ENCODE measurements at places on chromosomes 4 and X. TPM values are rescaled to one million over a fixed set of nuclear protein-coding genes. Genes with fewer than 3 reads are reported as not detected.

DNA sequence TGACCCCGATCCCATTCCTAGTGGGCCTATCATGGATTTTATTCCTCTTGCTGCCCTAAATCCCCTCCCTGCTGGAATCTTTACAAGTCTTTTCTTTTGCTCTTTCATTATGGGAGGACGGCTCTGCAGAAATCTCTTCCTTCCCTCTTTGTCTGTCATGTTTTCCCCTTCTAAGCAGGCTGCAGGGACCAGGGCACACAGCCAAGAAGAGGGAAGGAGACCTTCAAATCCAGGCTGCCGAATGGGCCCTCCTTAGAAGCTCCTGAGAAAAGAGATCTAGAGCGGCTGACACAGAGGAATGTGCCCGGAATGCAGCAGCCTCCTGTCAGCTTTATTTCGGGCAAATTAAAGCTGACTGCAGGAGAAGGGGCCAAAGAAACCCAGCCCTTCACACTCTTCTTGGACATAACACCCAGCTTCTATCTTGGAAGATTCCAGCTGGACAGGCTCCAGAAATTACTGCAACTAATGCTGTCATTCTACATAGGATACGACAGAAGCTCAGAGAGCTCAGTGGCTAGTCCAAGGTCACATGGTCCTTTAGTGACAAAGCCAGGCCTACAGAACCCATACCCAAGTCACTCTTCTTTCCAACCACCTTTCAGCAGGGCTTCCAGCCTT is 187.8 kb upstream of the NHS start:
- no peaks in the 10 kb centered on the region for H3K36me3 ChIP-seq
- no peaks in the 10 kb centered on the region for H3K27me3 ChIP-seq
- DNase-seq: no peak
- H3K4me1 ChIP-seq: no peaks in the 10 kb centered on the region

- H3K27me3 ChIP-seq: no peaks in the 10 kb centered on the region
- DNase-seq: no peak
- H3K36me3 ChIP-seq: no peaks in the 10 kb centered on the region
- H3K4me3 ChIP-seq: no peak overlapping the region
- H3K4me1 ChIP-seq: no peaks in the 10 kb centered on the region
These were observed 68.4 kb downstream of the USP38 start for GRCh38 chr4:143253166-143253565.

- no peak overlapping the region for H3K27ac ChIP-seq
- DNase-seq: no peak
- H3K4me3 ChIP-seq: no peak overlapping the region
- H3K27me3 ChIP-seq: no peaks in the 10 kb centered on the region
- H3K4me1 ChIP-seq: no peaks in the 10 kb centered on the region
These were observed 59.4 kb downstream of the WDR17 start for GRCh38 chr4:176125063-176125462.

DNA sequence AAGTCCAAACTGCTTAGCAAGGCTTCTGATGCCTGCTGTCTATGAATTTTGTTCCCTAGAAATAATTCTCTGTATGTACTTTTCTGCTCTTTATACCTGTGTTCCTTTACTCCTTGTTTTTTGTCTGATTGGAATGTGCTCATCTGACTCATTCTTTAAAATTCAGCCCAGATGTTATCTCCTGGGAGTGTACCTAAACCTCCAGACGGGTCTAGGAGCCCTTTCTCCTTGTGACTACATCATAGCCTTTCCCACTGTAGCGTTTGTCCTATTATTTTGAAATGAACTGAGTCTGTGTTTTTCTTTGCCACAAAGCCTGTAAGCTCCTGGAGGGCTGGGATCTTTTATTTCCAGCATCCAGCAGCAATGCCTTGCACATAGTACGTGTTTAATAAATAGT is 26.3 kb downstream of the POLA1 start:
- no peak overlapping the region for H3K4me3 ChIP-seq
- no peak for DNase-seq
- H3K4me1 ChIP-seq: no peaks in the 10 kb centered on the region
- no peaks in the 10 kb centered on the region for H3K27me3 ChIP-seq
- peaks cover 3% of the 10 kb centered on the region for H3K36me3 ChIP-seq

- no peaks in the 10 kb centered on the region for H3K4me1 ChIP-seq
- no peaks in the 10 kb centered on the region for H3K27me3 ChIP-seq
- peak; percentile 60 for DNase-seq
- H3K27ac ChIP-seq: no peak overlapping the region
- H3K36me3 ChIP-seq: no peaks in the 10 kb centered on the region
These were observed 139.0 kb downstream of the ADAMTS3 start for GRCh38 chr4:72430050-72430449.

DNA sequence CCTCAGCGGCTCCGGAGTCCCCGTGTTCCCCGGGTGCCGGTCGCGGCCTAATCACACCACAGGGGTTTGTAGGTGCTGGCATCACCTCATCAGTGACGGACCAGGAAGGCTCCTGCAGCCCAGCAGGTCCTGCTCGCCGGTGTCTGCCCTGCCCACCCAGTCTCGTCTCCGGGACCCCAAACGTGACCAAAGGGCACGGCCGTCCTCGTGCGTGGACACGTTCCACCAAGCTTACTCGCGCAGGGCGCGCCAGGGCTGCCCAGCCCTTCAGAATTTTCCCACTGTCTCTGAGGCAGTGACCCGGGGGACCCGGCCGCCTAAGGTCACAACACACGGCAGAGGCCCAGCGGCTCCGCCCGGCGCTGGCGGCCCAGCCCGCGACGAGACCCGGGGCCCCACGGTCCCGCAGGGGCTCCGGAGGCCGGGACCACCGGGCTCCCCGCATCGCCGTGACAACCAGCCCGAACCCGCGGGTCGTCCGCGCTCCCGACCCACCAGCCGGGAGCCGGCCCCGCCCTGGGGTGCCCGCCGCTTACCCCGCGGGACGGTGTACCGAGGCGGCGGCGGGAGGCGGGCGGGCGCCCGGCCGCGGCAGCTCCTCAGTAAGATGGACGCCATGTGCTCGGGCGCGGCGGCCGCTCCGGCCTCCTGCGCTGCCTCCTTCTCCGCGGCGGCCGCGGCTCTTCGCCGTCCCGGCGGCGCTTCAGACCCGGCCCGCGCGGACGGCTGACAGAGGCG is 454 bp downstream of the LETM1 start:
- peak; percentile 60 for DNase-seq
- H3K36me3 ChIP-seq: no peaks in the 10 kb centered on the region
- H3K4me1 ChIP-seq: peaks cover 13% of the 10 kb centered on the region
- peak overlapping the region; percentile 81 for H3K4me3 ChIP-seq
- H3K27me3 ChIP-seq: no peaks in the 10 kb centered on the region
- H3K27ac ChIP-seq: peak overlapping the region; percentile 83

GRCh38 chr4:48681856-48682255 is 98.2 kb downstream of the FRYL start:
- H3K27me3 ChIP-seq: no peaks in the 10 kb centered on the region
- H3K4me1 ChIP-seq: no peaks in the 10 kb centered on the region
- DNase-seq: peak; percentile 73
- H3K4me3 ChIP-seq: no peak overlapping the region
- H3K27ac ChIP-seq: no peak overlapping the region

DNA sequence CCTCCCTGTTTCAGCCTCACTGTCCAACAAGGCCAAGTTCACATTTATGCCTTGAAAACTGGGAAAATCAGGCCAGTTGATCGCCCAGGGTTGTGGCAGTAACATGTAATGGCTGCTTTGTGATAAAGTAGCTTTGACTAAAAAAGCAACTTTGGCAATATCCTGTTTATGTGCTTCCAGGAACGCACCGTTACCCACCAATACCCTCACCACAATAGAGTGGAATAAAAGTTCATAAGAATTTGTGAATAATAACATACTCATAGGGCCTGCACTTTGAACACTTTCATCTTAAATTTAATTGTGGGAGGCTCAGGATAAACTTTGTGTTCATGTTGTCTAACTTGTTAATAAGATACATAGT is 80.7 kb upstream of the MAML3 start:
- H3K4me3 ChIP-seq: no peak overlapping the region
- H3K36me3 ChIP-seq: no peaks in the 10 kb centered on the region
- H3K27me3 ChIP-seq: no peaks in the 10 kb centered on the region
- no peak for DNase-seq
- no peak overlapping the region for H3K27ac ChIP-seq
- peaks cover 3% of the 10 kb centered on the region for H3K4me1 ChIP-seq

DNA sequence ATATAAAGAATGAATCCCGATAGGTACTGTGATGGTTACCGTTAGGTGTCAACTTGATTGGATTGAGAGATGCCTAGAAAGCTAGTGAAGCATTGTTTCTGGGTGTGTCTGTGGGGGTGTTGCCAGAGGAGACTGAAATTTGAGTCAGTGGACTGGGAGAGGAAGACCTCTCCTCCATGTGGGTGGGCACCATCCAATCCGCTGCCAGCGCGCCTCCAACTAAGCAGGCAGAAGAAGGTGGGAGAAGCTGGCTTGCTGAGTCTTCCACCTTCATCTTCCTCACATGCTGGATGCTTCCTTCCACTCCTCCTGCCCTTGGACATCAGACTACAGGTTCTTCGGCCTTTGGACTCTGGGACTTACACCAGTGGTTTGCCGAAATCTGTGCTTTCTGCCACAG is 40.1 kb downstream of the WFS1 start:
- H3K4me1 ChIP-seq: no peaks in the 10 kb centered on the region
- H3K4me3 ChIP-seq: peak overlapping the region; percentile 28
- no peaks in the 10 kb centered on the region for H3K36me3 ChIP-seq

DNA sequence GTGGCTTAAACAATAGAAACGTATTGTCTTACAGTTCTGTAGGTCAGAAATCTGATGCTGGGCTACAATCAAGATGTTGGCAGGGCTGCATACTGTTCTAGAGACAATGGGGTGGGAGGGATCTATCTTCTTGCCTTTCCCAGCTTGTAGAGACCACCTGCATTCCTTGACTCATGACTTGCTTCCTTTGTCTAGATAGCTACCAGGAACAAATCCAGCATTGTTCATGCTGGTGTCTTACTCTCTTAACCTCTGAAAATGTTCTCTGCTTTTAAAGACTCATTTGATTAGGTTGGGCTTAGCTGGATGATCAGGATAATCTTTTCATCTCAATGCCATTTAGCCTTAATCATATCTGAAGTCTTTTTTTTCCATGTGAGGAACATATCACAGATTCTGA is 169.0 kb downstream of the ZNF330 start:
- no peaks in the 10 kb centered on the region for H3K27me3 ChIP-seq
- H3K4me1 ChIP-seq: no peaks in the 10 kb centered on the region
- no peak for DNase-seq
- no peaks in the 10 kb centered on the region for H3K36me3 ChIP-seq

DNA sequence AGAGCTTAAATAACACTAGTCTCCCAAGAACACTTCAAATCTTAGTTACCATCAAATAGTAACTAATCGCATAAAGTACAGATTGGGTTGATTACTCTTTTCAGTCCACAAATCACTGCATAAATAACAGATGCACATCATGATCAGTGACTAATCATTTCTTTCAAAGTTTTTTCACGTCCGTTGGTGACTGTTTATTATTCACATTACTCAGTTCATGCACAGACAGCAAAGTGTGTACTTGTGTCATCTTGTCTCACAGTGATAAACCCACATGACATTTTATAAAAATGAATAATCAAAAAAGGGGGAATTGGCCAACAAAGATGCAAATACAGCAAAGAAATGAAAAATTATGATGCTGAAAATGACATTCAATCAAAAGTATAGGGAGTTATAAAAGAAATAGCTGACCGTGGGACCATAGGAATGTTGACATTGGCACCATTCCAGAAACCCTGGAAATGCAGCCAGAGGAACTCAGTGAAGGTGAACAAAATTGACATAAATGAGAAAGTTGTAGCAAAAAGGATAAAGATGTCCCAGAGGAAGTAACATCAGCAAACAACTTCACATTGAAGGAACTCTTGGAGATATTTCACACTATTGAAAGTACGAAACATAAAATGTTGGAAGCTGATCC is 161.5 kb downstream of the SOX3 start:
- no peaks in the 10 kb centered on the region for H3K36me3 ChIP-seq
- H3K27me3 ChIP-seq: no peaks in the 10 kb centered on the region
- no peak overlapping the region for H3K4me3 ChIP-seq
- no peak for DNase-seq
- no peak overlapping the region for H3K27ac ChIP-seq

DNA sequence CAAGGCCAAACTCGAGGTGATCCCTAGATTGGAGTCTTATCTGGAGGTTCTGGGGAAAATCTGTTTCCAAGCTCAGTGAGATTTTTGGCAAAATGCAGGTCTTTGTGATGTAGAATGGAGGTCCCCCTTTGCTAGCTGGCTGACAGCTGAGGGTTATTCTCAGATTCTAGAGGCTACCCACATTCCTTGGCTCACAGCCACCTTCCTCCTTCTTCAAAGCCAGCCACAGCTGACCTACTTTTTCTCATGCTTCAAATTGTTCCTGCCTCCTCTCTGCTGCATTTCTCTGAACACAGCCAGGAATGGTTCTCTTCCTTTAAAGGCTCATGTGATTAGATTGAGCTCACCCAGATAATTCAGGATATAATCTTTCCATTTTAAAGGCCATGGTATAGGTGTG is 86.9 kb downstream of the VCX3A start:
- H3K4me1 ChIP-seq: no peaks in the 10 kb centered on the region
- H3K27ac ChIP-seq: no peak overlapping the region
- no peak overlapping the region for H3K4me3 ChIP-seq
- no peaks in the 10 kb centered on the region for H3K36me3 ChIP-seq
- no peak for DNase-seq

DNA sequence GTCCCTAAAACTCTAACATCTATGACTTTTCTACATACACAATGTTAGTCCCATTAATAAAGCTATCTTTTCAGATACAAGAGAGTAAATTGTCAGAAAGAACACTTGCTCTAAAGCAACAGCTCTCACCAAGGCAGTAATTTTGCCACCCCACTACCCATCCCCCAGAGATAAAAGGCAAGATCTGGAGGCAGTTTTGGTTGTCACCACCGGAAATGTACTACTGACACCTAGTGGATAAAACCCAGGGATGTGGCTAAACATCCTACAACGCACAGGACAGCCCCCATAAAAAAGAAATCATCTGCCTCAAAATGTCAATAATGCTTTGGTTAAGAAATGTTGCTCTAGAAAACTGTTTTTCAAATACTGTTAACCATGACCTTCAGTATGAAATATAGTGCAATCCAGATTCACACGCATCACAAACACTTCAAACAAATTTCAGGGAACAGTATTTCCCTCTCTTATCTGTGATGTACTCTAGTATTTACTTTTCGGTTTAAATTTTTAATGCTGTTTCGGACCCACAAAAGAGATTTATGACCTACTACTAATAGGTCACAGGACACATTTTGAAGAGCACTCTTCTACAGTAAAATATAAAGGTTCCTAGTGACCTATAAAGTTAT is 5.1 kb downstream of the FBXL5 start:
- H3K4me1 ChIP-seq: peaks cover 18% of the 10 kb centered on the region
- H3K4me3 ChIP-seq: no peak overlapping the region
- no peaks in the 10 kb centered on the region for H3K27me3 ChIP-seq
- no peak overlapping the region for H3K27ac ChIP-seq

GRCh38 chr4:174279433-174280155 is 3.9 kb downstream of the FBXO8 start:
- H3K27ac ChIP-seq: no peak overlapping the region
- H3K4me1 ChIP-seq: peaks cover 4% of the 10 kb centered on the region
- no peaks in the 10 kb centered on the region for H3K27me3 ChIP-seq
- H3K36me3 ChIP-seq: no peaks in the 10 kb centered on the region
- H3K4me3 ChIP-seq: no peak overlapping the region

Gene SLC25A53
- 9.4 TPM for polyA plus RNA-seq

Gene AFF2
- polyA plus RNA-seq: 1.2 TPM

Gene SCML2
- polyA plus RNA-seq: 1.8 TPM

Gene WDR17
- polyA plus RNA-seq: 0.45 TPM

Gene IL1RAPL1
- polyA plus RNA-seq: 0.27 TPM

Gene IL9R
- 0.27 TPM for polyA plus RNA-seq

Gene SGCB
- polyA plus RNA-seq: 26.9 TPM

Gene SSX2B
- not detected for polyA plus RNA-seq

Gene RBM46
- polyA plus RNA-seq: 0.01 TPM

Gene MAP9
- polyA plus RNA-seq: 0.54 TPM

Gene EVC
- polyA plus RNA-seq: 0.22 TPM

Gene ZNF718
- 5.0 TPM for polyA plus RNA-seq

Gene USP27X
- 7.1 TPM for polyA plus RNA-seq

Gene TBC1D1
- polyA plus RNA-seq: 43.8 TPM

Gene HPSE
- polyA plus RNA-seq: 0.45 TPM

Gene SHROOM2
- polyA plus RNA-seq: 0.45 TPM

Gene COL4A6
- polyA plus RNA-seq: 0.43 TPM

Measured in small intestine (tissue), 16 donors.